Pancreas (tissue), 10 donors: ENCODE measurements at places on chromosomes 16 and 17. TPM values are rescaled to one million over a fixed set of nuclear protein-coding genes. Genes with fewer than 3 reads are reported as not detected.
A peak's percentile ranks its signal among the peaks of the same experiment; 100 is the strongest.

DNA sequence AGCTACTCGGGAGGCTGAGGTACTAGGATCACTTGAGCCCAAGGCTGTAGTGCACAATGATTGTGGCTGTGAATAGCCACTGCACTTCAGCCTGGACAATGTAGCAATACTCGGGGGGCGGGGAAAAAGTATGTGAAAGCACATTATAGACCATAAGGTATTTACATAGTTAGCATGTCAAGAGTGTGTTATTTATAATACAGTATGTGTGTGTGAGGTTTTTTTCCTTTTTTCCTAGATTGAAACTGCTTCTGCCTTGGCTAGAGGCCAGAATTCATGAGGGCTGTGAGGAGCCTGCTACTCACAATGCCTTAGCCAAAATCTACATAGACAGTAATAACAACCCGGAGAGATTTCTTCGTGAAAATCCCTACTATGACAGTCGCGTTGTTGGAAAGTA, 30.5 kb downstream of the PTRH2 start:
- no peaks in the 10 kb centered on the region for H3K27me3 ChIP-seq
- no peak overlapping the region for H3K27ac ChIP-seq
- no peak overlapping the region for H3K4me3 ChIP-seq
- H3K4me1 ChIP-seq, result no peaks in the 10 kb centered on the region
- peaks cover 31% of the 10 kb centered on the region for H3K36me3 ChIP-seq
- DNase-seq, result no peak

Gene AANAT
- 0.23 TPM for polyA plus RNA-seq

DNA sequence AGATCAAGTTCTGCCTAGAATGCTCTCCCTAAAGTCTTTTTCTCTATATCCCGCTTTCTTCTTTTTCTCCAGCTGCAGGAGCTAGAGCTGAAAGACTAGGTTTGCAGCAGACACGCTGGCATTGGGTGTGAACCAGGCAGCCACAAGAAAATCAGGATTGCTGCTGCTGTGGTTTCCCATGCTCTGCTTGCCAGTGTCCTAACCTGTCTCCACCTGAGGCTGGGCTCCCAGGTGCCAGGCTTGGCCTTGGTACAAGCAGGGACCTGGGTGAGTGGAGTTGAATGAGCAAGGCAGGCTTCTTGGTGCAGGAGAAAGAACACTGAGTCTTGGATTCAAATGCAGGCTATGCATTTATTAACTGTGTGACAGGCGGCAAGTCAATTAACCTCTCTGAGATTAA, 440.3 kb upstream of the MAF start:
- no peak overlapping the region for H3K27ac ChIP-seq
- H3K4me3 ChIP-seq, result no peak overlapping the region
- H3K4me1 ChIP-seq, result no peaks in the 10 kb centered on the region
- H3K27me3 ChIP-seq, result no peaks in the 10 kb centered on the region
- no peak for DNase-seq

DNA sequence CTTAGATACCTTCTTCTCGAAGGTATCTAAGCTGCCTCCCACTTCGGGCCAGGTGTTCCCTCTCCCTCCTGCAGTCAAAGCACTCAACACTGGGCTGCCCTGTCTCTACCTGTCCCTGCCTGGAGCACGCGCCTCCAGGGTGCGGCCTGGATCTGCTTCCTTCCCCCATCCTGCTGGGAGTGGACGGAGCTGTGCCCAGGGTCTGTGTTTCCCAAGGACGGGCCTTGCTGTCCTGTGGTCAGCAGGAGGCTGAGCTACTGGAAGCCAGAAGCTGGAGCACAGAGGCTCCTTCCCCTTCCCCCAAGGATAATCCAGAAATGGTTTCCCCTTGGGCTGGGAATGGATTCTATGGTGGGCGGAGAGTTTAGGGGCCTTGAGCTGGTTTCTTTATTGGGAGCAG, 16.7 kb downstream of the LLGL2 start:
- DNase-seq, result no peak
- no peak overlapping the region for H3K4me3 ChIP-seq
- H3K4me1 ChIP-seq, result peaks cover 51% of the 10 kb centered on the region
- H3K36me3 ChIP-seq, result no peaks in the 10 kb centered on the region

GRCh38 chr16:72198021-72198711, 26.2 kb upstream of the PMFBP1 start:
- H3K27ac ChIP-seq, result no peak overlapping the region
- no peaks in the 10 kb centered on the region for H3K36me3 ChIP-seq
- H3K4me1 ChIP-seq, result peaks cover 16% of the 10 kb centered on the region
- no peak for DNase-seq

DNA sequence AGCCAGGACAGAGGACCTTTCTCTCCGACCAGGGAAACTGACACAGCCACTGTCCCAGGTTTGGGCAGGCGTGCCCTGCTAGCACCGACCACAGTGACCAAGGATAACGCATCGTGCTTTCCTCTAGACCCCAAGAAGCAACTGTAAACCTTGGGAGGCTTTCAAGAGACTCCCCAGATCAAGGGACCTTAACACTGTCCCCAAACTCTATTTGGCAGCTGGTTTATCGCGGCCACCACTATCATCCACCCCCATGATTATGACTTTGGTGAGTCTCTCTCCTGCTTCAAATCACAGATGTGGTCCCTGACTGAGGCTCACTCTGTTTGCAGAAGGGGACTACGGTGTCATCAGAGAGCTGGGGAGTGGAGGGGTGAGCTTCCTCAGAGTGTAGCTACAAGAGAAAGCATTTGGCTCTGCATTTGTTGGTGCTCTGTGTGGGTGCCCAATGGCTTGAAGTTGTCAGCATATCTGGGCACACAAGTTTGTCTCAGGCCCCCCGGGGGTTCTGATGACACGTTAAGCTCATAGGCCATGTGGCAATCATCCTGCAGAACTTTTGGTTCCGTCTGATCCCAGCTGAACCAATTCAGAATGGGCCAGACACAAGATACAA, 408.0 kb downstream of the SLC39A11 start:
- H3K27me3 ChIP-seq, result no peaks in the 10 kb centered on the region
- no peak for DNase-seq
- H3K4me3 ChIP-seq, result no peak overlapping the region
- H3K36me3 ChIP-seq, result no peaks in the 10 kb centered on the region

Gene TNFAIP1
- 16.8 TPM for polyA plus RNA-seq

- H3K36me3 ChIP-seq, result no peaks in the 10 kb centered on the region
- no peaks in the 10 kb centered on the region for H3K4me1 ChIP-seq
- H3K27ac ChIP-seq, result peak overlapping the region; percentile 4
- no peaks in the 10 kb centered on the region for H3K27me3 ChIP-seq
These were observed 103.3 kb downstream of the ABCC6 start for GRCh38 chr16:16120044-16120381.

Gene ORC6
- 0.72 TPM for polyA plus RNA-seq

Gene FKBP10
- 17.3 TPM for polyA plus RNA-seq

- no peak overlapping the region for H3K27ac ChIP-seq
- H3K36me3 ChIP-seq, result no peaks in the 10 kb centered on the region
- DNase-seq, result no peak
These were observed 11.5 kb upstream of the UMOD start for GRCh38 chr16:20364051-20364450.

GRCh38 chr17:73657473-73658116, 13.3 kb upstream of the SDK2 start:
- H3K27me3 ChIP-seq, result no peaks in the 10 kb centered on the region
- H3K4me1 ChIP-seq, result no peaks in the 10 kb centered on the region
- no peak overlapping the region for H3K4me3 ChIP-seq
- H3K27ac ChIP-seq, result no peak overlapping the region
- no peaks in the 10 kb centered on the region for H3K36me3 ChIP-seq

DNA sequence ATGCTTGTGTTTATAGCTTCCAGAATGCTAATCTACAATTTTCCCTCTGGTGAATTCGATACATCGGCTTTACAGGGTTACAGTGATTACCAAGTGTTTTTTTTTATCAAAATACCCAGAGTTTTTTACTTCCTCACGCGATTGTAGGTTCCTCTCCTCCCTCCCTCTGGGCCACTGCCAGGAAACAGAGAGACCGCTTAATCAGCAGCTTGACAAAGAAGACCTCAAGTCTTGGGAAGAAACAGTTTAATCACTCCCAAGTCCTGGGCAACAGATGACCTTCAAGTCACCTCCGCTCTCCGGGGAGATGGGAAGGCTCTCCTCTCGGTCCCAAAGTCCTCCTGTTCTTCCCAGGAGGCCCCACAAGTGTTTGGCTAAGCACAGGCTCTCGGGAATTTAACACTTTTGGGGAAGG, 23.5 kb downstream of the SMTNL2 start:
- no peak for DNase-seq
- no peak overlapping the region for H3K4me3 ChIP-seq
- H3K4me1 ChIP-seq, result no peaks in the 10 kb centered on the region
- H3K36me3 ChIP-seq, result no peaks in the 10 kb centered on the region
- no peaks in the 10 kb centered on the region for H3K27me3 ChIP-seq

Gene PABPN1L
- polyA plus RNA-seq, result 0.65 TPM

Gene SHISA9
- polyA plus RNA-seq, result 0.33 TPM

DNA sequence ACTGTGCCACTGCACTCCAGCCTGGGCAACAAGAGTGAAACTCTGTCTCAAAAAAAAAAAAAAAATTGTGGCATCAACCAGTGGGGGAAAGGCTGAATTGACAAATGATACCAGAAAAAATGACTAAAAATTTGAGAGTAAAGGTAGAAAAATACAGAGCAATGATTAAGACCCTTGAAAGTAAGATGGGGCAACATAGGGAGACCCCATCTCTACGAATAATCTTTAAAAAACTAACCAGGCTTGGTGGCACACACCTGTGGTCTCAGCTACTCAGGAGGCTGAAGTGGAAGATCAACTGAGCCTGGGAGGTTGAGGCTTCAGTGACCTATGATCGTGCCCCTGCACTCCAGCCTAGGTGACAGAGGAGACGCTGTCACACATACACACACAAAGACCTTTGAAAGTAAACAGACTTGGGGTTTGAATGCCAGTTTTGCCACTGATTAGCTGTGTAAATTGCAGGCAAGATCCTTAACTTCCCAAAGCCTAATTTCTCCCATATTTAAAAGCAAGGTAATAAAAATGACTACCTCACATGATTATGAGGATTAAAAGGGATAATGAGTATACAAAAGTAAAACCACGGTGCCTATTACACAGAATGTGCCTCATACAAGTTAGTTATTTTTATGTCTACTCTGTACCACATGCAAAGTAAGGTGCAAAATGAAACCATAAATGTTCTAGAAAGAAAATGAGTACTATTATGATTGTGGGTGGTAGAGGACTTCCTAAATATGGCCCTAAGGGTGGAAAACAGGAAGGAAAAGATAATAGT, 21.7 kb upstream of the PAFAH1B1 start:
- no peak overlapping the region for H3K4me3 ChIP-seq
- H3K36me3 ChIP-seq, result no peaks in the 10 kb centered on the region
- no peaks in the 10 kb centered on the region for H3K4me1 ChIP-seq
- no peak overlapping the region for H3K27ac ChIP-seq

GRCh38 chr16:21336231-21336630, 58.1 kb upstream of the CRYM start:
- no peaks in the 10 kb centered on the region for H3K4me1 ChIP-seq
- no peaks in the 10 kb centered on the region for H3K27me3 ChIP-seq
- H3K36me3 ChIP-seq, result no peaks in the 10 kb centered on the region
- DNase-seq, result no peak
- no peak overlapping the region for H3K27ac ChIP-seq

GRCh38 chr16:89511374-89511773, 3.2 kb downstream of the SPG7 start:
- H3K4me3 ChIP-seq, result no peak overlapping the region
- peaks cover 4% of the 10 kb centered on the region for H3K4me1 ChIP-seq
- no peaks in the 10 kb centered on the region for H3K36me3 ChIP-seq
